ENCODE measurements at places on chromosomes 2 and 18.

- no peak for DNase-seq
These were observed 18.9 kb upstream of the THOC1 start for GRCh38 chr18:286515-287310.

GRCh38 chr2:123768233-123768632, 256.9 kb upstream of the CNTNAP5 start:
- no peak for DNase-seq

DNA sequence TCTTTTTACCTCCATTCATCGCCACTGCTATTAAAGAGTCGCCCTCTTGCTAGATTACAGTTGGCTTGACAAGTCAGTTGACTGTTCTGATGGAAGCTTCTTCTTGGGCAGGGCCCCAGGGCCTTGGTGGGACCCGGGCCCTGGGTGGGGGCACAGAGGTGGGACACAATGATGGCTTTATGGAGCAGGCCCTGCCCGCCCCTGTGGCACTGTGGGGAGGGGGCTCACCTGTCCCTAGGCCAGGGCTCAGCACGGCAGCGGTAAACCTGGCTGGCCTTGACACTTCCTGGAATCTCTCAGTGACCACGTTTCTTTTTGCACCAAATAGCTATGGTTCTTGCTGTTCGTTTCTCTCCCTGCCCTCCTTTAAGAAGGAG, 4.9 kb upstream of the HS6ST1 start:
- DNase-seq: no peak

- no peak for DNase-seq
These were observed 39.7 kb downstream of the THUMPD2 start for GRCh38 chr2:39739386-39739785.

DNA sequence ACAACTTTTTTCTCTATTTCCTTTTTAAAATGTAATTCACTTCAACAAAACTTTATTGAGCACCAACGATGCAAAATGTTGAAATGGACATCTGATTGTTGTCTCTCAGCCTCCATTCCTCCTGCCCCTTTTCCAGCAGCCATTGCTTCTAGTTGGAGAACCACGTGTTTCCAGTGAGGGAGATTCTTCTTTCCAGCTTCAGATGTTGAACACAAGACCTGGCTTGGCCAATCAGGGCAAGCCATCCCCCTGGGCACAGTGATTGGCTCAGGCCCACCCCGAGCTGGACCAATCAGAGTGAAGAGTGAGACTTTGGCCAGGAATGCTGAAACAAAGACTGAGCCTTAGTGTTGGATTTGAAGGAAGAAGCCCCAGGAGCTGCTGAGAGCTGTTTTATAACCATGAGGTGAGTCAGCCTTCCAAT, 59.0 kb downstream of the E2F6 start:
- DNase-seq: no peak

DNA sequence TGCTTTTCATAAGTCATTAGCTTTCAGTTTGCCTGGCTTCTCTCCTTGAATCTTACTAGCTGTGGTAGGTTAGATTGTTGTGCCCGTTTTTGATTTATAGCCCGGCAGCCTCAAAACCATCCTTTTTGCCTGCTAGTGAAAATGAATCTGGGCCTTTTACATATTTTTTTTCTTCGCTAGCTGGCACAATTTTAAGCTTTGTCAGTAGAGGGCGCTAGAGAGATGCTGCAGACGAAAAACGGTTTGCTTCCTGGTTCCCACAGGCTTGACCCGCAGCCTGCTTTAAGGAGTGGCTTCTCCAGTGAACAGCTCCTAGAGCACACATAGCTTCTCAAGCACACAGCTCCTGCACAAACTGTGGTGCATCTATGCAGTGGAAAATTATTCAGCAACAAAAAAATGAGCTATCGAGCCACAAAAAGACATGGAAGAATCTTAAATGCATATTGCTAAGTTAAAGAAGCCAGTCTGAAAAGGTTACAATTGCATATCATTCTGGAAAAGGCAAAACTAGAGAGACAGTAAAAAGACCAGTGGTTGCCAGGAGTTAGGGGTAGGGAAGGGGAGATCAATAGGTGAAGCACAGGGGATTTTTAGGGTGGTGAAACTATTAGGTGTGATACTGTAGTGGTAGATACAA, 47.9 kb downstream of the E2F6 start:
- no peak for DNase-seq

DNA sequence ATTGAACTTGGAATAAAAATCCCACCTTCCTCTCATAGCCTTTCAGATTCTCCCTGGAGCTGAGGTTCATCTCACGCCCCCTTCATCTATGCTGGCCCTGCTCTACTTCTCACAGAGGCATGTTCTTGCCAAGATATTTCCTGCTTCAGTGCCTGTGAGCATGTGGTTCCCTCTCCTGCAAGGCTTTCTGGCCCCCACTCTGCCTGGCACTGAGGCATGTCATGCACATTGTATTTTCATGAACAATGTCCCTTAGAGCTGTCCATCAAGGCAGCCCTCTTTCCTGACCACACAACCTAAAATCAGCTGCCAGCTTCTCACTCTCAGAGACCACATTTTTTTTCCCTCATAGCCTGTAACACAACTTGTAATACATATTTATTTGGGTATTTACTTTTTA, 18.0 kb upstream of the HK2 start:
- DNase-seq: no peak

DNA sequence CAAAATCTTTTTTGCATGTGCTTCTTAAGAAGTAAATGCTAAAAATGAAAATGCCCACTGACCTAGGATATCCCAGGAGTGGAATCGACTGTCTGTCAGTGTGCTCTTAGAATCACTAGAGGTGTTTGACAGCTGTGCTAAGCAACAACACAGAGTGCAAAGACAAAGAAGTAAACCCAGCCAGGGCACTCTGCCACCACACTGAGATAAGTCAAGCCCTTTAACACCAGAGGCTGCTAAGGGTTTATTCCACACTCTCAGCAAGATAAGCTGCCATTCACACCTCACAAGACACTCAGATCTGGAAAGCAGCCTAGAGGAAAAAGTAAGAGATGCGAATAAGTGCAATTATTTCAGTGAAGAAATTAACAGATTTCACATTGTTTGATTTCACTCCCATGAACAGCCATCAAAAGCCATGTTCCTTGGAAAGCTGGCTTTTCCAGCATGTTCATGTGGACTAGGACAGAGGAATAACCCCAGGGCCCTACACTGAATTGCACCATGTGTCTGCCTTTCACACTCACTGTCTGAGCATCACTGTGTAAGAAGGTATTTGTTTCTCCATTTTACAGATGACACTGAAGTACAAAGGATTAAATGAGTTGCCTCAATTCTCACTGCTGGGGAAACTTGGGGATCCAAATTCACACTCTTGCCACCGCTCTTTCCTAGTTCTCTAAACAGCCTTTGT, 6.0 kb upstream of the BMP10 start:
- no peak for DNase-seq

DNA sequence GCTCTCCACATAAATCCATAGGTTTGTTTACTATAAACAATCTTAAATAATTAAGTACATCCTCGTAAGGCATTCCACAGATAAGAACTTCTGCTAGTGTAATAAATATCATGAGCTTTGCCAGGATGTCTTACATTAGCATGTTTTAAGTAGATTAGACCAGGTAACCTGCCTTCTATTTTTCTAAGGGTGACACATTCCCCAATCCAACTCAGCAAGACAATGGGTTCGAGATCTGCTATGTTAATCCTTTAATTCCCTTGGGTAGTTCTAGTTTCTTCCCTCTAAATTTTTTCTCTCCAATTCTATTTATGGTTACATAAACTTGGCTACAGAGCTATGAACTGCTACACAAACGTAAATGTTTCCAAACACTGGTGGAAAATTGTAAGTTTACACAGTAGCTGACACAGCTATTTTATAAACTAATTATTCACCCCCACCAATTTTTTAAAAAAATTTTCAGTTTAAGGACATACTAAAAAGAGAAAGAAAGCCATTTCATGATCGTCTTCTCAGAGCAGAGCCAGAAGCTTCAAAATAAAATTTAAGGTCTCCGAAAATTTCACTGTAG, 386.5 kb upstream of the SLC39A10 start:
- DNase-seq: no peak

DNA sequence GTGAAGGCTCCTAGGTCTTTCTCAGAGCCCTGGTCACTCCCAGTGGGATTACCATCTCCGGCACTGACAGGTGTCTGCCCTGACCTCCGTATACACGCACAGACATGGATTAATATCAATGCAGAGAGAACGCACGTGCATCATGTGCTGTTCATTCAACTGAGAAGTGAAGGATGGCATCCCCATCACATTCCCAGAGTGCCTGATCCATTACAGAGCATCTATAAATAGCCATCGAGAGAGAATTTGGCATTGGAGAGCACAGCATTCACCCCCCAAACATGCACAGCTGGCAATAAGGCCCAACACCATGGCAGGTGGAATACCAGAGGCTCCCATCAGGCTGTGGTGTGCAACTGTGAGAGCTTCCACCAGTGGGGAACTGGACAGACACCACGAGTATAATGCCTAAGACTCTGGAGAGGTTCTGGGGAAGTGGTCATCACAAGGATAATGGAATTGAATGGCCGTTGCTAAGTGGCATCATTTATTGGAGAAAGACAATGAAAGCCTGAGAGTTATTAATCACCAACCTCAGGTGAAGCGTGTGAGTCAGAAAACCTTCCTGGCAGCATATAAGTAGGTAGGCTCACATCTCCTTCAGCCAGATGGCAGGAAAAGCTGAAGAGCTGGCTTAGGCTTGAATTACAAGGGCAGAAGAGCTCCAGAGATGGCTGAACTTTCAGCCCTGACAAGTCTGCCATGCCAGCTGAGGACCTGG, 244.5 kb upstream of the ID2 start:
- peak; percentile 78 for DNase-seq

GRCh38 chr2:109381327-109381820, 232.4 kb downstream of the SEPTIN10 start:
- no peak for DNase-seq

DNA sequence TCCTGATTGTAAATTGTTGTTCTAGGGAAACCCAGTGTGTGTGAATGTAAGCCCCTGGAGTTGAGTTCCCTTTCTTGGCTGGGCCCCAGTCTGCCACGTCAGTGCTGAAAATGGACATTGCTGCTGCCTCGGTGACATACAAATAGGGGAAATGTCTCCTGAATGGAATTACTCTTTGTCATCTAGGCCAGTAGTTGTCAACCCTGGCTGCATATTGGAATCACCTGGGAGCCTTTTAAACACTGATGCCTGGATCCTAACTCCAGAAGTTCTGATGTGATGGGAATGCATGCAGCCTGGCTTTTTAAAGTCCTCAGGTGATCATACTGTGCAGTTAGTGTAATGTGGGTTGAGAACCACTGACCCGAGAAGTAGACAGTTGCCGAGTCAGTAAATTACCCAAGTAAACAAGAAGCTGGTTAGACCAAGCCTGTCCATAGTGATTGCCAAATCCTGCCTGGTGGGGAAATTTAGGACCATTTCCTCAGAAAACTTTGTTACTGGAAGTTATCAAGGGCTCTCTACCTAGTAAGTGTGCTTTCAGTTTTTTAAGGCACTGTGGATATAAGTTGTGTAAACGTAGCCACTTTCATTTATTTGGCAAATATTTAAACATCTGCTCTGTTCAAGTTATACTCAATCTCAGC, 27.6 kb upstream of the IL1R1 start:
- DNase-seq: no peak

DNA sequence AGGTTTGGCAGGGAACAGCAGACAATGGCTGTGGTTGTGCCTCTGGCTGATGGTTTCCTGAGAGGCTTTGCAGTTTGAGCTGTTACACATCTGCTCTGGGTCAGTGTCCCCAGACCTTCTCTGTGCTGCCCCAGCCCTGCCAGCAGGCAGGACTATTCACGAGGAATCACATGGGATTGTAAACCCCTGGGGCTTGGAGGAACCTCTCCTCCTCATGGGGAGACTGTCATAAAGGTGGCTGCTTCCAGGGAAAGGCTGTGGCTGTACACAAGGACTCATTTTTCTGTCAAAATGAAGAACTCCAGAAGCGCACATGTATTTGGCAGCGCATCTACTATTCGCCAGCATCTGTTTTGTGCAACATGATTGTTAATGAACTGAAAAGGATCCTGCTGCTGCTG, 142.6 kb upstream of the CYP1B1 start:
- DNase-seq: peak; percentile 31

DNA sequence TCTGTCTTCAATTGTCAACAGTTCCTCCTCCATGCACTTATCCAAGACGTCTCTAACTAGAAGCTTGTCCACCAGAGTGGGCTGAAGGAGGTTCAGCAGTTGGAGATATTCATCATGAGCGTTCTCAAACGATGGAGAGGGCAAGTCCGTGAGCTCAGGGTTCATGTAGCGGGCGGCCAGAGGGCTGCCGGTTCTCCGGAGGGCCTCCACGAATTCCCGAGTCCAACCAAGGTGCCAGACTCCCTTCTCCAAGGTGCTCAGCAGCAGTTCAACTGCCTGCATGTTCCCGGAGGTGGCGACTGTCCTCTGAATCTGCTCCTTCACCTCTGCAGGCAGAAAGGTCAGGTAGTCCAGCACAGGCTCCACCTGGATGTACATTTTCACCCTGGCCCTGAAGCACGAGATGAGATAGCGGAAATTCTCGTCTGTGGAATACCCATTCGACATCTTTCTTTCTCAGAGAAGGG, 590 bp downstream of the IFIH1 start:
- no peak for DNase-seq

- no peak for DNase-seq
These were observed 819 bp upstream of the KLF11 start for GRCh38 chr2:10042301-10043161.

- no peak for DNase-seq
These were observed 5.3 kb downstream of the GPC1 start for GRCh38 chr2:240440704-240441320.

- no peak for DNase-seq
These were observed 298.8 kb downstream of the FIGN start for GRCh38 chr2:163436963-163437362.

- no peak for DNase-seq
These were observed 21.7 kb upstream of the IHH start for GRCh38 chr2:219082332-219082958.

DNA sequence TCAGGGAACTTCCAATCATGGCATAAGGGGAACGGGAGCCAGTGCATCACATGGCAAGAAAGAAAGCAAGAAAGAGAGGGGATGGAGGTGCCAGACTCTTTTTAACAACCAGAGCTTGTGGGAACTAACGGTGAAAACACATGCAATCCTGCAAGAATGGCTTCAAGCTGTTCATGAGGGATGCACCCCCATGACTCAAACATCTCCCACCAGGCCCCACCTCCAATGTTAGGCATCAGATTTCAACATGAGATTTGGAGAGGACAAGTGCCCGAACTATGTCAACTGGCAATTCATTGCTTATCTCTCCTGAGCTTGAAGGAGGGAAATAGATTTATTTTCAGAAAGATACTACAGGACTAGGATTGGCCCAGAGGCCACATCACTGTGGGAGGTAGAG, 270.0 kb downstream of the SLC4A3 start:
- DNase-seq: no peak

- no peak for DNase-seq
These were observed 12.3 kb downstream of the PMAIP1 start for GRCh38 chr18:59912007-59912550.

DNA sequence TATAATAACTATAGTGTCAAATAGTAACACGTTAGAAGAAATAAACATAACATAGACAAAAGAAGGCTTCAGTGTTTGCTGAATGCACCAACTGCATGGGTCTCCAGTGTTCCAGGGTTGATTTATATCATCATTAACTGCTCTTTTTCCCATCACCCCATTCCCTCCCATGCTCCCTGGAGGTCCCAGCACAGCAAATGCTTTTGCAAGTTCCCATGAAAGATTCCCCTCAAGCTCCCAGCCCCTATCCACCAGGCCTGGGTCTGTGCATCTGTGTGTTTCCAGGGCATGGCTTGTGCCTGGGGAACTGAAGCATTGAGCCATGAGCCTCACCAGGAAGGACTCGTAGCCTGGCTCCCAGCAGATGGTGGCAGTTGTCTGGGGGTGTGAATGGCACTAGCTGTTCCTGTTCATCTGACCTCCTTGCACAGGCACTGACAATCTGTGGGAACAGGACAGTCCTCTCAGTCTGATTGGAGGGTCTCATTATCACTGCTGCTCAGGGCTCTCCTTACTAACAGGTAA, 164.6 kb upstream of the RMP24 start:
- DNase-seq: no peak

All from NCI-H2171 (cell line).